ENCODE measurements at places on chromosomes 2 and 18. TPM values are rescaled to one million over a fixed set of nuclear protein-coding genes. Genes with fewer than 3 reads are reported as not detected.

GRCh38 chr2:234178330-234179030 is 128.0 kb downstream of the SPP2 start:
- DNase-seq, result no peak

DNA sequence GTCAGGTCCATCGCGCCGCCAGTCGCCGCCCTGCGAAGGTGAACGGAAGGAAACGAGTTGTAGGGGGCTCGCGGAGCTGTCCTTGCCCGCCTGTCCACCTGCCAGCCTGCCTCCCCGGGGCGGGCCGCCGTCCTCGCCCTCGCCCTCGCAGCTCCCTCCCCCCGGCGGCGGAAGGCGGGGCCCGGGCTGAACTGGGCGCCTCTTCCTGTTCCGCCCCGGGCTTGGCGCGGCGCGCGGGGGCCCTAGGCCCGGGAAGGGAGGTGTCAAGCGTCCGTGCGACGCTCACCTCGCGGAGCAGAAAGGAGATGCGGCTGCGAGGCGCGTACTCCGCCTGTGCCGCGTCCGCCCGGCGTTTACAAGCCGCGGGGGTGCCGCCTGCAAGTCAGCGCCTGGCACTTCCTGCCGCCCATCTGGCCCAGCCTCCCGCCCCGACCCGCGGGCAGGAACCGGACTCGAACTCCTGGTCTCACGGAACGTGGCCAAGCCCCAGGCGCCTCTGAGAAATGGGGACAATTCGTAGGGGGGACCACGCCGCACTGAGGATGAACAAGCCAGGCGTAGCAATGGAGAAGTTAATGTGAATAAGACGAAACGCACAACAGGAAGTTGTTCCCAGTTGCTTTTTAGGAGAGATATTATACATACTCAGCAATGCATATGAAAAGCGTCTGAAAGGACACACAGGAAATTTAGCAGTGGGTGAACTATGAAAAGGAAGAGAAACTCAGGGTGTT is at the start of gene CNPPD1:
Gene CNPPD1, minus strand, starts transcription at position 108 of the 734 bp plus-strand sequence. Its CDS starts 97 bp downstream, at position 11.
- peak; percentile 87 for DNase-seq

GRCh38 chr2:1826226-1826905 is 82.1 kb upstream of the PXDN start:
- no peak for DNase-seq

DNA sequence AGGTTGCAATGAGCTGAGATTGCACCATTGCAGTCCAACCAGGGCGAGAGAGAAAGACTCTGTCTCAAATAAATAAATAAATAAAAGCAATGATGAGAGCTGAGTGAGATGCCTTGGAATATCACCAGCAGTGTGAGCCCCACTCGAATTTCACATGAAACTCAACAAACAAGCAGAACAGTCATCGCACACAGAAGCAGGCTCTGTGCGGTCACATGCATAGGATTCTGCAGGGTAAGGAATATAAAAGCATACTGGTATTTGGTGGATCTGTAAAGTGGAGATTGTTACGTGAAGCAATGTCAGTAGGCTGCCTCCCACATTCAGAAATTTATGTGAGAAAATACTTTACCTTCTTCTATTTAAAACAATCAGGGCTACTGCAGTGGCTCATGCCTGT is 18.0 kb upstream of the AP1S3 start:
- DNase-seq, result no peak

DNA sequence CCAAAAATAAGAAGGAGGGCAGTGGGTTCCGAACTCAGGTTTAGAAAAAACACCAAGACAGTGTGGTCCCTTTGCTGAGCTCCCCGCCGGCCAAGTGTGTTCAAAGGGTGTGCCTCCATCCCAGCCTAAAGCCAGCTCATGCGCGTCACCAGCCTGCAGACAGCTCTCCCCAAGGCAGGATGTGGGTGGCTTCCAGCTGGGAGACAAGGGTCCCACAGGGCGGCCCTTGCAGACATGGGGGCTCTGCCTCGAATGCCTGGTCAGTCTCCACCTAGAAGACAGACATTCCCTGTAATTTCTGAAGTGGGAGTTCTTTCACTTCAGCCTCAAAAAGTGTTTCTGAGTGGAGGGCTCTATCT is 135.8 kb upstream of the GPC1 start:
- no peak for DNase-seq

DNA sequence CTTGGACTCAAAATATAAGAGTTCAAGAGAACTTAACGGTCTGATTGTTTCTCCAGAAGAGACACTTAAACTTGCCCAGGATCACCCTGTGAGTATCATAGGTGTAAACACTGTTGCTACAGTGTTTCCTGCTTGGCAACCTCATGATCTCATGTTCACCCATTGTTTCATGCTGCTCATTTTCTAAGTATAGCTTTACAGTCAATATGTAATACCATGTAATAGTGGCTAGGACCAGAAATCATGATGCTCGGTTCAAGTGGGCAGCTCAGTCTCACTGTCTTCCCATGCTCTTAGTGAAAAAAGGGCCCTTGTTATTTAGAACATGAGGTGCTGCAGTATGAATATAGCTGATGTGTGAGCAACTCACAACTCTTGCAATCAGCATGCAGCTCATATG is 157.5 kb downstream of the CERS6 start:
- DNase-seq, result no peak

DNA sequence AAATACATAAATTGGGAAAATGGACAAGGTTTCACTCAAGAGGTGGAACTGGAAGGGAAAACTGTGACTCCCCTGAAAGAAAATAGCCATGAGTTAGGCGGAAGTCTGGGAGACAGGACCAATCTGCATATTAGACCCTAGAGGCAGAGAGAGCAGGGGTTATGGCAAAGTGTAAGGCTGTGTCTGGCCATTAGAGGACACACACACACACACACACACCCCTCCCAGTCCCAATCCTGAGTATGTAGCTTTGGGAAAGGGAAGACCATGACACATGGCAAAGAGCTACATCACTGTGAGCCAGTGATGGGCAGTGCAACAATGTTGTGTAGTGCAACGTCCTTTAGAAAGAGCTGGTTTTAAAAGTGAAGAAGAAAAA is 479.9 kb upstream of the NXPH2 start:
- DNase-seq, result no peak

DNA sequence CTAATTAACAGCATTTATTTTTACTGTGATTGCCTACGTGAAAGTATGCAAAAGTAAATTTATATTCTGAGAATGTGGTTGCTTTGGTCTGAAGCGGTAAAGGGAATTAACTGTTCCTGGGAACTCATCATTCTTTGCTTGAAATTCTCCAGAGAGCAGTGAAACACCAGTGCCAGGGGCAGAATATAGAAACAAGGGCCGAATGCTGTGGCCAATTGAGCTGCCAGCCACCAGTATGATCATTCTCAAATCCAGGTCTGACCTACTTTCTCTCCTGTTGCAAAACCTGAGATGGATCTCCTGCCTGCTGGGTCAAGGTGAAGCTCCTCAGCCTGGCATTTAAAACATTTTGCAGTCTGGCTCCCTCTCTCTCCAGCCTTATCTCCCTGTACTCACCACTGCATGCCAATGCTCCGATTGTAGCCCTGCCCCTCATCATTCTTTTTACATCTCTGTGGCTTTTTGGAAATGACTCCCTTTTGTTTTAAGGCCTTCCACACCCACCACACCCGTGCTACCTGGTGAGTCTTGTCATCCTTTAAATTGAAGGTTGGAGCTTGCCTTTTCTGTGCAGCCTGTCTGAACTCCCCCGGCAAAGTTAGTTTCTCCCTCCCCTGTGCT is 94.5 kb upstream of the TMEM178A start:
- DNase-seq, result no peak

DNA sequence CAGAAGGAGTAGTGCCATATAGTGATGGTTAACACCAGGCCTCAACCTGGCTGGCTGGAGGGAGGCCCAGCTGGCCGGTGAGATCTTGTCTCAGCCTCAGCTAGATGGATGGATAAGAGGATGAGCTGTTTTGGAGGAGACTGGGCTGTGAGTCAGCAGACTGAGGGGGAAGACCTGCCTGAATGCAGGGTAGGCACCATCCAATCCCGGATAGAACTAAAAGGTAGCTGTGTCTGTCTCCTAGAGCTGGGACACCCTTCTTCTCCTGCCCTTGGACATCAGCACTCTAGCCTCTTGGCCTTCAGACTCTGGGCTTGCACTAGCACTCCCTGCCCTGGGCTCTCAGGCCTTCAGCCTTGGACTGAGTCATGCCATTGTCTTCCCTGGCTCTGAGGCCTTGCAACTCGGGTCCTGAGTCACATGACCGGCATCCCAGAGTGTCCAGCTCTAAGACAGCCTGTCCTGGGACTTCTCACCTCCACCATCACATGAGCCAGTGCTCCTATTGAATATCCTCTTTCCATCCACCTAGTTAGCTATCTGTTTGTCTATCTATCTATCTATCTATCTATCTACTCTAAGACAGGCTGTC is 131.3 kb downstream of the TPO start:
- no peak for DNase-seq

GRCh38 chr18:79962835-79963657 is 1.4 kb upstream of the HSBP1L1 start:
- no peak for DNase-seq

- no peak for DNase-seq
Measured at GRCh38 chr2:29273004-29273684, 157.9 kb downstream of the CLIP4 start.

DNA sequence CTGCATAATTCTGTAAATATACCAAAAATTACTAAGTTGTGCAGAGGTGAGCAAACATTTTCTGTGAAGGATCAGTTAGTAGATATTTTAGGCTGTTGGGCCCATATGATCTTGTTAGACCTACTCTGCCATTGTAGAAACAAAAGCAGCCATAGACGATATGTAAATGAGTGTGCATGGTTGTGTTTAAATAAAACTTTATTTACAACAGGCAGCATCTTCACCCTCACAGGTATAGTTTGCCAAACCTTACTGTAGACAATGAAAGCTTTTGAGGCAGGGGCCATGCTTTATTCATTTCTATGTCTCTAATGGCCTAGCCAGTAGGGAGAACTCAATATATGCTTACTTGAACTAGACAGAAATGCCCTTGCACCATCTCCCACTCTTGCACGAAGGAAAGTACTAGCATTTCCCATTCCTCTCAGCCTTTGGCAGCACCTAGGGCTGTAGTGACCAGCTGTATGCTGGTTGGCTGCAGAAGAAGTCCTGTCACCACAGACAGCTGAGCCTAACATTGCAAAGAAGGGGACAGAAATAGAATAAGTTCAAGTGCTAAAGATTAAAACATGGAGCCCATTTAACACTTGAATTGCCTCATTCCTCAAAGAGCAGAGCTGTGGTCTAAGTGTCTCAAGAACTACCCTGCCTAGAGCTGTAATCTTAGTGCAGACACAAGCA is 305.1 kb upstream of the MGAT5 start:
- peak; percentile 68 for DNase-seq

DNA sequence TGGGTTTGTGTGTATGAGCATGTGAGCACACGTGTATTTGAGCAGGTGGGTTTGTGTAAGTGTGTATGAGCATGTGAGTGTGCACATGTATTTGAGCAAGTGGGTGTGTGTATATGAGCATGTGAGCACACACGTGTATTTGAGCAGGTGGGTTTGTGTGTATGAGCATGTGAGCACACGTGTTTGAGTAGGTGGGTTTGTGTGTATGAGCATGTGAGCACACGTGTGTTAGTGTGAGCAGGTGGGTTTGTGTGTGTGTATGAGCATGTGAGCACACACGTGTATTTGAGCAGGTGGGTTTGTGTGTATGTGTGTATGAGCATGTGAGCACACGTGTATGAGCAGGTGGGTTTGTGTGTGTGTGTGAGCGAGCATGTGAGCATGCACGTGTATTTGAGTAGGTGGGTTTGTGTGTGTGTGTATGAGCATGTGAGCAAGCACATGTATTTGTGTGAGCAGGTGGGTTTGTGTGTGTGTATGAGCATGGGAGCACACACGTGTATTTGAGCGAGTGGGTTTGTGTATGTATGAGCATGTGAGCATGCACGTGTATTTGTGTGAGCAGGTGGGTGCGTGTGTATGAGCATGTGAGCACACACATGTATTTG is 169.7 kb downstream of the TWIST2 start:
- no peak for DNase-seq

DNA sequence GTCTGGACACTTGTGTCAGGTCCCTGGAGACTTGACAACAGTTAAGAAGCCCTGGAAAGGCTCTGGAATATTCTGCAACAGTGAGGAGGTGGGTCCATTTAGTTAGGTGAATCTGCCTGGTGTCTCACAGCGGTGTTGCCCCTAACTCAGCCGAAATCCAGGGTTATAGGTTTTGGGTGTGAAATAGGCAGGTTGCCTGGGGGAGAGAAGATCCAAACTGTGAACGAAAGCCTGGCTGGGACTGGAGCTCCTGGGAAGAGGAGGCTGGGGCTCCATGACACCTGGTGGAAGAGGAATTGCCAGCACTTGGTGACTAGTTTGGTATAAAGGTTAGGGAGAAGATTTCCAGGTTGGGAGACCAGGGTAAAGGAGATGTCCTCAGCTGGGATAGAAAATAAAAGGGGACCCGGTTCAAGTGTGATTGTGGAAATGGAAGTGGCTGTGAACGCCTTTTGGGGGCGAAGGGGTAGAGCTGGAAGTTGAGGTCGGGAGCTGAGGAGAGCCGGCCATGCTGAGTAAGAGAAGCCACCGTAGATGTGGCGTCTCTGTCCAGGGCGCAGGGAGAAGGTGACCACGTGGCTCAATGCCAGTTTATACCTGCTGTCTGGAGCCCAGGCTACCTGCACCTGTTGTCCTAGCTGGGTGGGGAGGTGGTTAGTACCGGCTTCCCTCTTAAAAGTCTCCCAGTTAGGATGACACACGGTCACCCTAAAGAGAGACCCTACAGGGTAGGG is 3.0 kb upstream of the GAREM2 start:
- DNase-seq, result no peak

- no peak for DNase-seq
Measured at GRCh38 chr2:157363612-157364101, 38.0 kb upstream of the ERMN start.

Gene MAP2
- 3.5 TPM for polyA plus RNA-seq

Gene OSBPL6
- polyA plus RNA-seq, result 1.4 TPM

Gene TTR
- polyA plus RNA-seq, result 0.46 TPM

Gene CENPA
- 1.5 TPM for polyA plus RNA-seq

Gene CNGA3
- polyA plus RNA-seq, result not detected

Gene GRP
- polyA plus RNA-seq, result not detected

Gene TMEFF2
- not detected for polyA plus RNA-seq

Gene FAM161A
- 1.1 TPM for polyA plus RNA-seq

Gene ATOH8
- 45.9 TPM for polyA plus RNA-seq

Gene MYOM1
- 94.4 TPM for polyA plus RNA-seq

Gene SLC8A1
- 11.1 TPM for polyA plus RNA-seq

Gene CCNYL1
- polyA plus RNA-seq, result 5.7 TPM

Gene LTBP1
- polyA plus RNA-seq, result 22.4 TPM

Gene TRIM43
- not detected for polyA plus RNA-seq

Gene ADGRF3
- polyA plus RNA-seq, result not detected

Gene GALR1
- 0.01 TPM for polyA plus RNA-seq

Gene DPYSL5
- polyA plus RNA-seq, result not detected

Gene KYNU
- 0.07 TPM for polyA plus RNA-seq

Gene ARPC2
- polyA plus RNA-seq, result 58.5 TPM

All from heart right ventricle (tissue), 16 donors.